SK-MEL-5 (cell line): ENCODE measurements at places on chromosomes 4 and X. TPM values are rescaled to one million over a fixed set of nuclear protein-coding genes. Genes with fewer than 3 reads are reported as not detected.

The LRRC66 gene
- total RNA-seq: not detected in 2 replicates

The GABRB1 gene
- total RNA-seq: not detected in 2 replicates

The CTAG2 gene
- total RNA-seq: 0.29 and 1.0 TPM in 2 replicates

The TCEAL9 gene
- total RNA-seq: 71.7 and 72.0 TPM in 2 replicates

The ETDC gene
- not detected in 2 replicates for total RNA-seq

The FATE1 gene
- not detected in 2 replicates for total RNA-seq

The PPP4R3C gene
- not detected in 2 replicates for total RNA-seq

The CHRDL1 gene
- total RNA-seq: 0.08 and 0.18 TPM in 2 replicates

The CXorf51A gene
- total RNA-seq: not detected in 2 replicates

GRCh38 chr4:116499-116898, 7.8 kb upstream of the ZNF718 start:
- no peak for DNase-seq

- DNase-seq: no peak
These were observed 12.1 kb downstream of the LAMP2 start for GRCh38 chrX:120456973-120457372.

DNA sequence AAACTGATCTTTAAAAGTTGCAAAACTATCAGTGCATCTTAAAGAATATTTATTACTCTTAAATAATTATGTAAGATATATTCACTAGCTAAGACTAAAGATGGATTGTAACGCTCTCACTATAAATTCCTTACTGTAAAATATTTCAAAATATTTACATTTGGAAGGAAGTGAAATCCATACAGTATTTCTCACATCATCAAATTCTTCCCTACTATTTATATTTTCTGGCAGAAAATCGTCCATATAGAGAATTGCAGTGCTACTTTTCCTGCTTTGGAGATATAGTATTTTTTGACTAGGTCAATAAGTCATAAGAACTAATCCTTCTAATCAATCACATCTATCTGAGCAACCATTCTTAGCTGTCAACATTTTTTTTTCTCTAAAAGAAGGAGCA, 52.9 kb downstream of the SCLT1 start:
- DNase-seq: no peak

GRCh38 chr4:53431052-53431451, 53.6 kb downstream of the FIP1L1 start:
- DNase-seq: no peak

- DNase-seq: peak; percentile 73
These were observed 130.4 kb upstream of the RADX start for GRCh38 chrX:106481341-106481740.

DNA sequence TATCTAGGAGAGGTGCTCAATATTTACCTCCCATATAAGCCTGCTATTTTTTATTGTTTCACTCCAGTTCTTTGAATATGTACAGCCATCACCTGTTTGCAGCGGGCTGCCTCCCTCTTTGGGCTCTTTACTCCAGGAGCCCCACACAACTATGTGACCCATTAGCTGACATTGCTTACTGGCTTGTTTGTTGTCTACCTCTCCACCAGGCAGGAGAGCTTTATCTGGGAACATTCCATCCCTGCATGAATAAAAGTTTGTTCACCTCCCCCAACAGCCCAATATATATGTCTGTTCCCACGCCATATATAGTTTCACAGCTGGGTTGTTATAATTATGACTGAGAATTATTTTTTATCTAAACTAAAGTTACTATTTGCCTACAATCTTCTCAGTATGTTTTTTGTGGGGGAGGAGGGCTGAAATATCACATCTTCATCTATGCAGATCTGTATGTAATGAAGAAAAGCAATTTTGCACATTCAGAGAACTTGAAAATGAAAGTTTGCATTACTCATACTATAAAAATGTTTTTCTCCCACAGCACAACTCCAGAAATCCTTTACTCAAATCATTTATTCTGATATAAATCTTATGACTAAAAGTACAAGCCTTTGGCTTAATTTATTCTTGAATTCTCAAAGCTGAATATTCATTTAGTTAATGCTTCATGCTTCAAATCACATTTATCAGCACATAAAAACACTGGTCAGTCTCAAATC, 61.2 kb upstream of the DAPP1 start:
- no peak for DNase-seq

DNA sequence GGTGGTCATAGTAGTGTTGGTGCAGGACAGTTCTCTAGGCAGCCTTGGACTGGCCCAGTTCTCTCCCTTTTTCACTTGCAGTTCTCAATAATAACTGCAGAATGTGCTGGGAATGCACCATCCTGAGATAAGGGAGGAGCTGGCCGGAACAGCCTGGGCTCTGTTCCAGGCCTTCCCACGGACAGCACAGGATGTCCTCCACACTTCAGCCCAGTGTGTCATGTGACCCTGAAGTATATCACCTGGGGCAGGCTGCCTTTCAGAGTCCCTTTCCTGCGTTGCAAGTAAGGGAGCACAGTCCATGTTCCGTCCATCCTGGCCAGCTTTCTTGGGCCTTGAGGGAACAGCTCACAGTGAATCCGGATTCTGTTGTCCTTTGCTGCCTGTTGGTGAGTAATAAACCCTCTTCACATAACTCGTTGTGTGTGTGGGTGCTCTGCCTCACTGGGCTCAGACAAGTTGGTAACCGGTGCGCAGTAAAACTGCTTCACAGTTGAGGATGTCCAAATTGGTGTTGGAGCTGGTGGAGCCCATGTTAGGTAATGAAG, 32.3 kb upstream of the BBS12 start:
- DNase-seq: peak; percentile 31

GRCh38 chr4:22539251-22539650, 23.4 kb upstream of the ADGRA3 start:
- peak; percentile 67 for DNase-seq

DNA sequence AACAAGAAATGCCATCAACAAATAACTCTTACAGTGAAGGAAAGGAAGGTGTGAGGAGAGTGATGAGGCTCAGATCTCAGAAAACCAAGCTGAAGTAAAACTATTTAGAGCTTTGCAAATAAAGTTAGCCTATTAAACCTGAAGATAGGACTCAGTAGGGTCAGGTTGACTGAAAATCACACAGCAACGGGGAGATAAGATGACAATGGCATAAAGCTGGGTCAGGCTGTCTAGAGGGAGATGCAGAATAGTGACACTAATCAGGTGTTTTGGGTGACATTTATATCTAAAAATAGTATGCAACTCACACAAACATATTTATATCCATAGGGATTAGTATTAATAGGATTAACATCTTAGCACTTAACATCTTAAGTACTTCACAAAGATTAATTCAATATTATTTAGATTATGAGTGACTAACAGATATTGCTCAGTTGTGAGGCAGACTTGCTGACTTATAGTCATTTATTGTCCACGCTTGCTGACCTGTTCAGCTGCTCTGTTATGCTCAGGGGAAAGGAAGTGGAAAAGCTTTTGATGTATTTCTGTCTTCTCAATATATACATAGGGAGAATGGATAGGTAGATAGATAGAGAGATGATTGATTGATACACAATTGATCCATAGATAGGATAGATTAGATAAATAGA, 130.7 kb upstream of the GUCY1A1 start:
- no peak for DNase-seq

GRCh38 chr4:127734976-127735375, 4.8 kb downstream of the SLC25A31 start:
- DNase-seq: no peak

DNA sequence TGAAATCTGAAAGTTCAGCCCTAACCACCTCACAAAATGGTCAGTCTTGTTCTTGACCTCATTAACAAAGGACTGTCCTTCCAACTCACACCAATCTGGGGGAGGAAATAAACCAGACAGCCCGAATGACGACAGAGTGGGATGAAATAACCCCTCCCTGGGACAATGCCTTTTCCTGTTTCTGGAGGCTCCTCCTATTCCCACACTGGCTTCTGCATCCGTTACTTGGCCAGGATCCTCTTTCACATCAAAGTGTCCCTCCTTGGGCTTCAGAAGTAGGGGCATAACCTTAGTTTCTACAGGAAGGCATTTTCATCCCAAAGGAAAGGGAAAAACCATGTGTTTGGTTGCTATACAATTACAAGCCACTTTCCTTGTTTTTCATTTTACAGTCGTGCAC, 59.8 kb upstream of the RPL34 start:
- peak; percentile 96 for DNase-seq

- no peak for DNase-seq
These were observed 7.6 kb upstream of the DUSP9 start for GRCh38 chrX:153639177-153640044.

DNA sequence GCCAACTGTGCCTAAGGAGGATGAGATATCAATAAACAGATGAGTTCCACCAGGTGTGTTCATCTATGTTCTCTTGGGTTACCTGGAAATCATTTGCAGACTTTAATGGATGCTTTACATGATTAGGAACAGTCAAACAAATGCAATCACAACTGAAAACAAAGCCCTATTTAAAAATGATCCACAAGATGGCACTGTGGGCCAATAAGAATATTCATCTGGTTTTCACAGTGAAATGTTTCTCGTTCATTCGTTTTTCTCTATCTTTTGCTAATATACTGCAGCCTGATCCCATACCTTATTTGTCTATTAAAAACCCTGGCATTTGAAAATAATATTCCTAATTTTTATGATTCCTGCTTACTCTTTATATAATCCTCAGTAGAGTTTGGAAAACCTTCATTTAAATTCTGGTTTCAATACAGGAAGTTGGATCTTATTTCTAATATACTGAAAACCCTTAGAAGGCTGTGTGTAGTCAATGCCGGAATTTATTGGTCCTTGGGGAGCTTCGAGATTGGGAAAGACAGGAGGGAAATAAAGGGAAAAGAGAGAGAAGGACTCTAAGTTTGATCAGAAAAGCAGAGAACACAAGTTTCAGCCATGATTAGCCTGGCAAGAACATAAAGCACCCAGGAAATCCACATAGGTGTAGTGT, 63.8 kb upstream of the TAPT1 start:
- DNase-seq: peak; percentile 59

GRCh38 chr4:166996216-166996615, 238.1 kb downstream of the SPOCK3 start:
- DNase-seq: no peak

GRCh38 chrX:107713203-107713542, 62.4 kb downstream of the TSC22D3 start:
- no peak for DNase-seq

DNA sequence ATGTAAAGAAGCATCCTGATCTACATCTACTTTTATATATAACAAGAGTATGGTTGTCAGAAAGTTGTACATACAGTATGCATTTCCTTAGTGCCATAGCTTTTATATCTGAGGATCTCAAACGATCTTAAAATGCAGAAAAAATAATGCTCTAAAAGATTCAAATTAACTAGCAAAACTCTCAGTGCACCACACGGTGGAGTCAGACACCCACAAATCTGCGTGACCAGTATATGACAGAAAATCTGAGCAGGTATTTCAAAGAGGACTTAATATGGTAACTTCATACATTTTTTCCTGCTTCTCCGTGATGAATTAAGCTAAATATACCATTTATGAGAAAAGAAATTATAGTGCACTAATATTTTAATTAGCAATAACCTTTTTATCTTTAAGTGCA, 803.0 kb downstream of the DMD start:
- peak; percentile 48 for DNase-seq

DNA sequence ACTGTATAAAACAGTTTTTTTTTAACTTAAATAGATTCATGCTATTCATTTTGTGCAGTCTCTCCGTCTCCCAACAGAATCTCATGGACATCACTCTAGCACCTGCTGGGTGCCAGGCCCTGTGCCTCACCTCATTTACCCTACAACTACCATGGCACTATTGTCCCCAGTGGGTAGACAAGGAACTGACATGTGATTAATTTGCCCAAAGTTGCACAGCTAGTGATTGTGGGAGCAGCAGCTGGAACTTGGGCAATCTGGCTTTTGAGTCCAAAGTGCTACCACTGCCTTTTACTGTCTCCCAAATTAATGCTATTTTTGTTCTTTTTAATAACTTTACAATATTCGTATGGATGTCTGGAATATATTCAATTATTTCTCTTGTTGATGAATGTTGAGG, 11.2 kb upstream of the PGRMC2 start:
- DNase-seq: peak; percentile 15
